ENCODE measurements at places on chromosomes 1 and 21.

DNA sequence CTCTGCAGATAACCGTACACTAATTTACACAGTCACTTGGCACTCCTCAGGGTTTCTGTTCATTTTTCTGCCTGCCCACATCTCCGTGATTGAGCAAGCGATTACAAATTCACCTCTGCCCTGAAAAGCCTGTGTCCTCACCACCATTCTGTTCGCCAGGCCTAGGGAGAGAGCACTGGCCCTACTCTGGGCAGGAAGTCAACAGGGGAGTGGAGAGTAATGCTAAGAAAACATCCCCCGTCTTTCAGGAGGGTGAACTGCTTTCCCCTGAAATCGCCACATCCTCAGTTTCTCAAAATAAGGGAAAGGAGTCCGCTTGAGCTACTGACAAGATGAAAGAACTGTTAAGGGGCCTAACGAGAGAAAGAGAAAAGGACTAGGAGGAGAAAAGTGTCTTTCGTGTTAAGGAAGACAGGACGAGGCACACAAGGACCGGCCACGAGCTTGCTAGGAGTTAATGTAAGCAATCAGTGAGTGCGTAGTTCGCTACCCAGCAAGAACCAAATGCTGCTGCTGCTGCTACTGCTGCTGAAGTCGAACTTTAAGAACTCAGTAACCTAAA, 632 bp downstream of the PEX19 start:
- peak; percentile 47 for DNase-seq

- no peak for DNase-seq
These were observed 3.8 kb downstream of the ACBD6 start for GRCh38 chr1:180498594-180498993.

DNA sequence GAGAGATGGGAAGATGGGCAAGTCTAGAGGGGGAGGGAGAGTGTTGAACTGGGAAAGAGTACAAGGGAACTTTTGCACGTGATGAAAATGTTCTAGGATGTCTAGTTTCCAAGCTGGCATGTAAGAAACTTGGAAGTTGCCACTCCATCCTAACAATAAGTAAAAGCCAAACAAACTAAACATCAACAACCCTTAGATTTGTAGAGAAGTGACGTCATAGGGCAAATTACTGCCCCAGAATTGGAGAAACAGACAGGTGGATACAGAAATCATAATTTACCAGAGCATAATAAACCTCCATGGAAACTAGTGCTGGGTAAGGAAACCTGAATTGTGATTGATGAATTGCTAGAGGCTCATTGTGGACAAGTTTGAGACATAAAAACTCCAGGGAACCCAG, 14.7 kb upstream of the ZBTB40 start:
- no peak for DNase-seq

DNA sequence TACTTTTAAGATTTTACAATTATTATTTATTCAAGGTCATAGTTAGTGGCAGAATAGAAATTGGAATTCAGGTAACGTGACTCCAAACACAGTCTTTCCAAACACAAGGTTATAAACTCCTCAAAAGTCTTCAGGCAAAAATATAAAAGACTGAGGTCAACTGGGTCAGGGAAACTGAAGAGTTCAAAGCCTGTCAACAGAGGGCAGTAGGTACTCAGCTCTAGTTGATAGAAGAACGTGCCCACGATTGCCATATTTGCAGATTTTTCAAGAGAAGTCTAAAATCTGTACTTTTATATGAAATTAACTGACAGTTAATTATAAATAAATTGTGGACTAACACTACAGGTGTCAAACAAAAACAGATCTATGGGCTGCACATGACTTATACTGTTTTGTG, 135.0 kb downstream of the LHX4 start:
- no peak for DNase-seq

GRCh38 chr1:202105571-202106339, 17.0 kb upstream of the GPR37L1 start:
- no peak for DNase-seq

DNA sequence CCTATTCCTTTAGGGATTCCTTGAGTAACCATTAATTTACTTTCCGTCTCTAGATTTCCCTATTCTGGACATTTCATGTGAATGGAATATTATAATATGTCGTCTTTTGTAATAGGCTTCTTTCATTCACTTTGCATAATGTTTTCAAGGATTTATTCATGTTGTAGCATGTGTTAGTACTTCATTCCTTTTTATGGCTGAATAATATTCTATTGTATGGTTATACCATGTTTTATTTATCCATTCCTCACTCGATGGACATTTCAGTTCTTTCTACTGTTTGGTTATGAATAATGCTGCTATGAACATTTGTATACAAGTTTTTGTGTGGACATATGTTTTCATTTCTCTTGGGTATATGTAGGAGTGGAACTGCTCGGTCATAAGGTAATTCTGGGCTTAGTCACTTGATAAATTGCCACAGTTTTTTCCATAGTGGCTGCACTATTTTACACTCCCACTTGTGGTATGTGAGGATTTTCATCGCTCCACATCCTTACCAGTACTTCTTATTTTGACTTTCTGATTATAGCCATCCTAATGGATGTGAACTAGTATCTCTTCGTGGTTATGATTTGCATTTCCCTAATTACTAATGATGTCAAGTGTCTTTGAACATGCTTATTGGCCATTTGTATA, 17.7 kb downstream of the PPP2R5A start:
- no peak for DNase-seq

GRCh38 chr1:193974286-193974798, 787.9 kb upstream of the B3GALT2 start:
- DNase-seq, result no peak

GRCh38 chr21:42187976-42188653, 30.8 kb upstream of the ABCG1 start:
- no peak for DNase-seq

DNA sequence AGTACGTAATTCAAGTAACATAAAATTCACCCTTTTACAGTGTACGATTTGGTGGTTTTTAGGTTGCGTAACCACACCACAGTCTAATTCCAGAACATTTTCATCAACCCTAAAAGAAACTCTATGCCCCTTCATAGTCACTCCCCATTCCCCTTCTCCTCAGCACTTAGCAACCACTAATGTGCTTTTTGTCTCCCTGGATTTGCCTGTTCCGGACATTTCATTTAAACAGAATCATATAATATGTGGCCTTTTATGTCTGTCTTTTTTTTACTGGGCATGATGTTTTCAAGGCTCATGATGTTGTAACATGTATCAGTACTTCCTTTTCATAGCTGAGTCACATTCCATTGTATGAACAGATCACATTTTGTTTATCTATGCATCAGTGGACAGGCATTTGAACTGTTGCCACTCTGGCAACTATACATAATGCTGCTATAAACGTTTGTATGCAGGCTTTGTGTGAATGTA, 20.8 kb downstream of the OBSCN start:
- no peak for DNase-seq

- peak; percentile 93 for DNase-seq
These were observed at the start of gene RGS7 for GRCh38 chr1:241356519-241357365. Gene RGS7, minus strand, starts transcription at chr1:241357205.
